ENCODE measurements at places on chromosomes 7 and 10.

GRCh38 chr10:123583639-123584418 is 82.3 kb upstream of the GPR26 start:
- DNase-seq, result peak; percentile 41

- DNase-seq, result no peak
Measured at GRCh38 chr10:17009212-17009700, 120.4 kb downstream of the CUBN start.

DNA sequence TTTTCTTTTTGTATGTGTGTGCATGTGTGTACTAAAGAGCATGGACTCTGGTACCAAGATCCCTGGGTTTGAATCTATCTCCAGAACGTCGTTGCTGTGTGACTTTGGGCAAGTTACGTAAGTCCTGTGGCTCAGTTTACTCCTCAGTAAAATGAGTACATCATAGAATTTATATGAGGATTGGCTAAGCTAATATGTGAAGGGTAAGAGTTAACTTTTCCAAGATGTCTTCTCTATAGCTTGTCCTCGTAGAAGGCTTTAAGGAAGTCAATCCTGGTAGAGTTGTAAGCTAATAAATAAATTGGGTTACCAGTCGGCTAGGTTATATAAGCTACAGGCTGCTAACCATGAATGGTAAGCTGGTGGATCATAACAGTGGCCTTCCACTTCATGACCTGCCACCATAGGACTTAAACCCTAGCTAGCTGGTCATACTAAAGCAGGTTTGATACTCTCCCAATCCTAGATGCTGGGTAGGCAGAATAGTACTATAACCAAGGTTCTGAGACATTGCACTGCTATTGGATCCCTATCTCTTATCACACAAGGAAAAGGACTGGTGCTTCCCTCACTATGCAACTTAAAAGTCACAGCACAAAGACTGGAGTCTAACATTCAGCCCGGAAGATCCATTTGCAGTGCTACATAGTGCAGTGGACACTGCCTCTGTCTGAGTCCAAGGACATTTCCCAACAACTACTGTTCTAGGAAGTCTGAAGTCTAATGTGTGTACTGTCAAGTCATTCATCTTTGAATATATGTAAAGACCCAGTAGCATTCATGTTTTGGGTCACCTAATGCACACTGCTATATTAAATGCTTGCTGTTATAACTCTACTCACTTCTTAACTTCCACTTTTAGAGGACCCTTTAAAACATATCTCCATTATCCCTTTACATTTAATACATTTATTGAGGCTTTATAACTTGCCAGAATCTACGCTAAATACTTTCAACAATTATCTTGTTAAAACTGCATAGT is 156.2 kb downstream of the CRPPA start:
- no peak for DNase-seq

- DNase-seq, result no peak
Measured at GRCh38 chr10:104052431-104052830, 33.2 kb downstream of the COL17A1 start.

DNA sequence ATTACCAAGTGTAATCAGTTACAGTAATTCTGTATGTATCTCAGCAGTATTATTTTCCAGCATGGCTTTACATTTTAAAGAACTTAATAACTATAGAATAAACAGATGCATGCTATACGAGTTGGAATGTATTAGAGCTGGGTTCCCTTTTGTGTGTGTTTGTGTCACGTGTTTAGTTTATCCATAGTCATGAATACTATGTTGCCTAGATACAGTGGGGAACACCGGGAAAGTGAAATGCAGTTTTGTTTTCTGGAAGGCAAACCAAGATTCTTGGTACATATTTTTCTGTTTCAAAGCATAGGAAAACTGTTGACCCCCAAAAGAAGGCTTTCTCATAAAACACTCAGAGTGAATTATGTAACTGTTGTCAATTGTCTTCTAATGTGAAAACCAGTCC is 119.0 kb downstream of the FANK1 start:
- DNase-seq, result no peak

GRCh38 chr10:30127120-30127541 is 67.7 kb upstream of the JCAD start:
- no peak for DNase-seq

GRCh38 chr10:88608052-88608732 is 21.6 kb downstream of the LIPJ start:
- DNase-seq, result no peak

GRCh38 chr10:48322017-48322416 is 15.5 kb downstream of the MAPK8 start:
- no peak for DNase-seq

DNA sequence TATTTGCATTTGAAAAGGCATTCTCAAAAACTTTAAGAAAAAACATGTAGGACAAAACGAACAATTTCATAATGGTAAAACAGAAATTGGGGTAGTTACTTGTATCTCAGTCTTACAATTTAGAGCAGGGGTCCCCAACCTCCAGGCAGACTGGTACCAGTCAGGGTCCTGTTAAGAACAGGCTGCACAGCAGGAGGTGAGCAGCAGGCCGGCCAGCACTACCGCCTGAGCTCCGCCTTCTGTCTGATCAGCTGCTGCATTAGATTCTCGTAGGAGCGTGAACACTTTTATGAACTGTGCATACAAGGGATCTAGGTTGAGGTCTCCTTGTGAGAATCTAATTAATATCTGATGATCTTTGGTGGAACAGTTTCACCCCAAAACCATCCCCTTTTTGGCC is 77.3 kb downstream of the SEMA3A start:
- no peak for DNase-seq

DNA sequence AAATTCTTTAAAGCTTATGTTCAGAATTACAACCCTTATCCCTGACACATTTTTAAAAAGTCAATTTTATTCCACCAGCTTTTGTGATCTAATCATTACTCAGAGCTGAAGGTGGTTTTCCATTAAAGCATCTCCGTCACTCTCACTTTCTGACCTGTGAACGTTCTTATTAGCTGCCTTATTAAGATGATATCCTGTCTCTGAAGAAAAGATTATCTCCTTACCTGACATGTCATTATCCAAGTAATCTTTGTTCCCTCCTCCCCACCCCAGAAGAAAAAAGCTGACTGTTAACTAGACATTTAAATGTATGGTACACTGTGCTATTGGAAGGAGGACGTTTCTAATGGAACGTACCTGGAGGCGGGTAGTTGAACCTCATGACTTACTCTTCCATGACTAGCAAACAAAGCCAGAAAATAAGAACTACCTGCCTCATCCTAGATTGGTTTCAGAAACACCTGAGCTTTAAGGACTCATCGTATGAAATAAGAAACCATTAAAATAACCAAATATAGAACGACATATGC is 708.7 kb downstream of the PARD3 start:
- DNase-seq, result no peak

- no peak for DNase-seq
Measured at GRCh38 chr10:1036341-1036791, 10.7 kb upstream of the IDI2 start.

GRCh38 chr7:101386558-101387231 is 24.0 kb downstream of the COL26A1 start:
- DNase-seq, result no peak

DNA sequence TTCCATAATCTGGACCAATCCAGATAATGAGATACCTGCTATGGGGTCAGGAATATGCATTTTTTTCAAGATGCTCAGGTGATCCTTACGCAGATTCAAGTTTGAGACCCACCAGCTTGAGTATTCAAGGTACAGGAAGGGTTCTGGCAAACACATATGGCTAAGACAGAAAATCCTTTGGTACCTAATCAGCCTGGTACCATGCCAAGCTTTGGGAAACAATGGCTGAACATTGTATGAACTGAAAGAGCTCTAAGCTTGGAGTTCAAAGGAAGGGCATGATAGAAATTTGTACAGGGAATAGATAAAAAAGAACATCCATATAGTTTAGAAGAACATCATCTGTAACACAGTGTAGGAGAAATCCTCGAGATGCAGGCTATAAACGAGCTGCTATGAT is 382.7 kb downstream of the THSD7A start:
- no peak for DNase-seq

DNA sequence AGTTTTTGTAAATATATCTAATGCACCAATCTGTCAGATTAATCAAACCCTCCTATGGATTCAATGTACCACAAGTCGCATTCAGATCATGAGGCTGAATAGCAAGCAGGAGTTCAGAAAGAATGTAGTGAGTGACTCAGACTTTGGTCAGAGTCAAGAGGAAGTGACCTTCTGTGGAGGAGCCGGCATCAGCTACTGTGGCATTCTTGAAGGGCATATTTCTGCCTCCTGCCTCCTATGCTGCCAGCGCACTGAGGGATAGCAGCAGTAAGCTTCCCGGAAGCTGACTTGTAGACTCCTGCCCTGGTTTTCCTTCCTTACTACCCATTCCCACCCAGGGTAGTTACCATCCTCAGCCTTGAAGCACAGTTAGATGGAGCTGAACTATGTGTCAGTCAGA is 867.5 kb downstream of the NRG3 start:
- DNase-seq, result no peak

DNA sequence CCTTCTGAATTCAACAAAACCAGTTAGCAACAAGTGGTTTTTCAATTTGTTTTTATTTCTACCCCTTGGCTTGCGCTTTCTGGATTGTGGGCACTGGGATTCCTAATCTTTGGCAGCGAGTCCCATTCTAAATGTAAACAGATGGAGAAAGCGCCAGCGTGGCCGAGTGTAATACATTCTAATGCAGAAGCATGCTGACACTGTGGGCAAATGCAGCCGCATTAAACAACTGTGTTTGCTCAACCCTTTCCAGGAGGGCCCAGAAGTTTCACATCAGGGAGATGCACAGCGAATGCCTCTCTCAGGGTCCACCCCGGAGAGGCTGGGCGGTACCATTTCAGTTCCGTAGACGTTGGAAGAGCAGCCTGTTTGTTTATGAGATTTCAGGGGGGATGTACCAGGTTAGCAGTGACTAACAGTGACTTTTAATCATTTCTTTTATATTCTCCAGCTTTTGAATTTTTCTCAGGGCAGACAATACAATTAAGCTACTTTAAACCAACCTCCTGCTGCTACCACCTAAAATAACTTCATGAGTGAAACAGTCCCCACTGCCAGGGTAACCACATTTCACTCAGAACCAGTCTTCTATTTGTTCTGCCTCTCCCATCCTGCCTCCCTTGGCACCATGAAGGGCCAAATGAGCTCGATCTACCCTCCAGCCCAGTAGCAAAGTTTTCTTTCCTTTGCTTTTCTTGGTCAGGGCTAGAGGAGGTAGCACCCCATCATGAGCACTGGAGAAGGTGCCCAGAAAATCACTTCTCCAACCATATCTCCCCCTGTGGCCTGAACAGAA is 164.2 kb upstream of the ITGB1 start:
- no peak for DNase-seq

DNA sequence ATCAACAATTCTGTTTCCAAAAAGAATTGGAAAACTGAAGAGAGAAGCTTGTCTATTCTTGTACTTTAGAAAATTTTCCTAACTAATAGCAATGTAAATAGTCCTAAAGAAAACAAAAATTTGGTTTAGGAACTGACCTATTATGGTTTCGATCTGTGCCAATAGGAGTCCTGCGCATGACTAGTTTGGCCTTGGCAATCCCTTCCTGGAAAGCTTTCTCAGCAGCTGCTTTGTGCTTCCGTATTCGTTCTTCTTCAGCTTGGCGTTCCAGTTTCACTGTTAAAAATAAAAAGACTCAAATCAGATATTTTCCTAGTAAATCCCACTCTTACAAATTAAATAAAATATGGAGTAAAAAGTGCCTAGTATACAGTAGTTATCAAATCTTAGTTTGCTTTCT is 36.6 kb downstream of the FZD9 start:
- no peak for DNase-seq

DNA sequence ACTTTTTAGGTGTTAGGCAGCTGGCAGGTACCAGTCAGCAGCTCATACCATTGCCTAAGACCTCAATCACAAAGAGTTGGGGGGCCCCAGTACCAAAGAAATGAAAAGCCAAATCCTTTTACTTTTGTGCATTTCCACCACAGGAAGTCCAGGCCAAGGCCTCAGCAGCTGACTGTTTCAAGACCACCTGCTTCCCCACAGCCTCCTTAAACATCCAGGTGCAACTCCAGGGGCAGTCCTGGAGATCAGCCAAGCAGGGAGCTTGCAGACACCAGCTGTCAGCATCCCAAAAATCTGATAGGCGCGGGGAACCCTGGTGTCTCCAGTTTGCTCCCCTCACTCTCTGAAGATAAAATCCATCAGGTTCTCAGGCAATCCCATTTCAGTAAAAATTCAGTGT is 91.5 kb upstream of the EFCAB10 start:
- DNase-seq, result no peak

- DNase-seq, result no peak
Measured at GRCh38 chr7:90834771-90835170, 238.7 kb downstream of the CDK14 start.

GRCh38 chr10:74483356-74483755 is 332.3 kb downstream of the ADK start:
- no peak for DNase-seq

GRCh38 chr7:142792593-142792992 is 21.8 kb downstream of the PRSS2 start:
- no peak for DNase-seq

GRCh38 chr7:47031786-47032535 is 550.0 kb downstream of the TNS3 start:
- DNase-seq, result no peak

DNA sequence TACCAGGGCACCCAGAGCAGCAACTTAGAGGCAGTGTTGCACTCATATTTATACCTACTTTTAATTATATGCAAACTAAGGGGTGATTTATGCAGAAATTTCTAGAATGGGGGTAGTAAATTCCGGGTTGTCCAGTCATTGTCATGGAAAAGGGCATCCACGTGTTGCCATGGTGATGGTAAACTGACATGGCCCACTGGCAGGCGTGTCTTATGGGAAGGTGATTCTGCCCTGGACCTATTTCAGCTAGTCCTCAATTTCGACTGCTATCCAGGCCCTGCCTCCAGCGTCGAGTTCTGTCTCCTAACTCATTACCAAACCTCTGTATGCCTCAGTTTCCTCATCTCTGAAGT is 12.8 kb downstream of the SNX8 start:
- DNase-seq, result no peak

GRCh38 chr7:93185303-93186027 is 37.3 kb upstream of the SAMD9L start:
- no peak for DNase-seq

DNA sequence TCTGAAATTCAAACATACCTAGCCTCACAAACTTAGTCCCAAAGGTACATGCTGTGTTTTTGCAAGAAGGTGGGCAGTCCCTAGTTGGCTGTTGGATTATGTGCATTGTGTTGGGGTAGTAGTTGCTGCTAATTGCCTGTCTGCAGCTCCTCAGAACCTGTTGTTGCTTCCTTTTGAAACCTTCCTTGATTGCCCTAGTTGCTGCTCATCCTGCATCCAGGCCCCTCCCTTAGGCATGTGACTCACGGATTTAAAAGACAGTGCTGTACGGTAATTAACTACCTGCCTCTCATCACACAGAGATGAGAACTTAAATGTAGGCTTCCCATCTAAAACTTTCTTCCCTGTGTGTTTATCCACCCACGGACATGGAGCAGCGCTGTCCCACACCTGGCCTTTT is 67.7 kb downstream of the BMPR1A start:
- DNase-seq, result no peak

GRCh38 chr10:11713963-11714362 is 28.2 kb upstream of the ECHDC3 start:
- no peak for DNase-seq

- no peak for DNase-seq
Measured at GRCh38 chr7:37234334-37234733, 214.3 kb downstream of the ELMO1 start.

GRCh38 chr10:20601941-20602461 is 295.1 kb downstream of the NEBL start:
- no peak for DNase-seq

- DNase-seq, result no peak
Measured at GRCh38 chr10:114084215-114084614, 40.5 kb downstream of the ADRB1 start.

GRCh38 chr10:117391436-117392205 is 16.4 kb upstream of the PDZD8 start:
- no peak for DNase-seq

- no peak for DNase-seq
Measured at GRCh38 chr7:6505685-6506559, 45.3 kb downstream of the GRID2IP start.
